Coronary artery (tissue), 2 donors: ENCODE measurements at places on chromosomes 11 and 22.

DNA sequence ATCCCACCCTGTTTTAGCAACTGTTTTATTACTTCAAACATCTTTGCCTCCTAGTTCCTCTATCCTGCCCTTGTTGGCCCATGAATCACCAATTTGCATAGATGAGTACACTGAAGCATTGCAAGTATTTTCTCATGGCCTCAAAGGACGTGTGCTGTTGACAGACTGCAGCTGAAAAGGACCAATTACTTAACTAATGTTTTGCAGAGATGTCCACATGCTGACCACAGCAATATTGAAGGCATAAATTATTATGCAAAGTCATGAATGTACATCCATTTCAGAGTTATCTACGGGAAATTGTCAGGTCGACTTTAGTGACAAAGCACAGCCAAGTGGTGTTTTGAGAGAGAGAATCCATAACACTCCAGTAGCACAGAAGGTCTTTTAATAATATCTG lies 64.8 kb downstream of the CADM1 start:
- DNase-seq: no peak

- DNase-seq: no peak
Measured at GRCh38 chr22:36470994-36471331, 10.5 kb downstream of the TXN2 start.

DNA sequence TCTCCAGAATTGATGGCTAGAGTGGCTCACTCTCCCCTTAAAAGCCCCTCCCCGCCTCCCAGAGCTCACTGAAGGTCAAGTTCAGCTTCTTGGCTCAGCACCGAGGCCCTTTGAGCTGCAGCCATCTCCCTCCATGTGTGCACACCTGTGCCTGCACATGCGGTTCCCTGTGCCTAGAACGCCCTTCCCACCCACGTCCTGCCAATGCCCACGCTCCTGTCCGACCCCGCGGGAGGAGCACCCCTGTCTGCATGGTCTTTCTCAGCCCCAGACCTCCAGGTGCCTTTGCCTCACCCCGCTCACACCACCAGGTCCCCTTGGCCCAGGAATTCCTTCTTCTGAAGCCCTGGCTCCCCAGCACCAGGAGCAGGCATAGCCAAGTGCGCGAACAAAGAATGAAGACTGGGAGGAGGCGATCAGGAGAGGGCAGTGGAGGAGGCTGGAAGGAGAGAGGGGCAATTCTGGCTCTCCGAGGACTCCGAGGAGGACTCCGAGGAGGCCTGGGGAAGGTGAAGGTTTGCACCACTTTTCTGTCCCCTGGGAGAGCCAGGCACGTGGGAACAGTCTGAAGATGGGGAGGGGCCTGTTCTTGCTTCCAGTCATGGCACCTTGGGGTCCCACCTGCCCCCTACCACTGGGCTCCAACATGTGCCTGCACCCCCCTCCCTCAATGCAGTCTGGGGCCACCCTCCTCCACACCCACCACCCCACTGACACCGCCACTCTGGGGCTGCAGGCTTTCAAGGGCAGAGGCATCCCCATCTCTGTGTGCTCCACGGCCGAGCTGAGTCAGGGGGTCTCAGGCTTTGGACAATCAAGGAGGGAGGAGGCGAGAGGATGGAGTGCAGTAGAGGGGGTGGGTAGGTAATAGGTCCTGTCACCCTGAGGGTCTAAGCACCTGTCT lies 17.7 kb downstream of the IGF2 start:
- no peak for DNase-seq

GRCh38 chr11:94549146-94549545 lies 5.4 kb downstream of the FUT4 start:
- DNase-seq: no peak

- DNase-seq: no peak
Measured at GRCh38 chr22:36347094-36347493, 40.7 kb downstream of the MYH9 start.

GRCh38 chr11:4887591-4887990 lies 5.9 kb downstream of the OR51T1 start:
- no peak for DNase-seq

- no peak for DNase-seq
Measured at GRCh38 chr11:27293515-27294417, 69.2 kb downstream of the CCDC34 start.
